Nasal cavity respiratory epithelium epithelial cell of viscerocranial mucosa (primary cell): ENCODE measurements at places on chromosomes 13 and 19. TPM values are rescaled to one million over a fixed set of nuclear protein-coding genes. Genes with fewer than 3 reads are reported as not detected.

Gene SLC17A7
- 0.21 TPM in 1 of 2 replicates, not detected in the other for total RNA-seq

Gene KLHL1
- not detected in 2 replicates for total RNA-seq

Gene CATSPERD
- not detected in 2 replicates for total RNA-seq

Gene IGFL1
- under 0.01 TPM in 1 of 2 replicates, not detected in the other for total RNA-seq

Gene MCEMP1
- under 0.01 TPM in 1 of 2 replicates, not detected in the other for total RNA-seq

Gene SLITRK1
- total RNA-seq, result under 0.01 TPM in 1 of 2 replicates, not detected in the other

Gene ZNF534
- total RNA-seq, result under 0.01 and 0.07 TPM in 2 replicates

Gene FGF9
- under 0.01 TPM in 2 replicates for total RNA-seq

Gene DUS3L
- 29.2 and 41.4 TPM in 2 replicates for total RNA-seq

Gene CYP2A7
- total RNA-seq, result not detected in 2 replicates

Gene VSTM1
- total RNA-seq, result not detected in 2 replicates

Gene ATCAY
- total RNA-seq, result not detected in 2 replicates

Gene KCNRG
- total RNA-seq, result 2.4 and 4.8 TPM in 2 replicates

Gene FXYD7
- not detected in 2 replicates for total RNA-seq

Gene TNFSF13B
- 0.34 and 2.6 TPM in 2 replicates for total RNA-seq

Gene C2CD4C
- 0.21 and 0.34 TPM in 2 replicates for total RNA-seq

Gene SLC44A2
- 38.6 and 81.3 TPM in 2 replicates for total RNA-seq
